ENCODE measurements at places on chromosomes 4 and X.

- no peak for DNase-seq
Observed at GRCh38 chrX:69063486-69063885, 101.8 kb downstream of the PJA1 start.

DNA sequence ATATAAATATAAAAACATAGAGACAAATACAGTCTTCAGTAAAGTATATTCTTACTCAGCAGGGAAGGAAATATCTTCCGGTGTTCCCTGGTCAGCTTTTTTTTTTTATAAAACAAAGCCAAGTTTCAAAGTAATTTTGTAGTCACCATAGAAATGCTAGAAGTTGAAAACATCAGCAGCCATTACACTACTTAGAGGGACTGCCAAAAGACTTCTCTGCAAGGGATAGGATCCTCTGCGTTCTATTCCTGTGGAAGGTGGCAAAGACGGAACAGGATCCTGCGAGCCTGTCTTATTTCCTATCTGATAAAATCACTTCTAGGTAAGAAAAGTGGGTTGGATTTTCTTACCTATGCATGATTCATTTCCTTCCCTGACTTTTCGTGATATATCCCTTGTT is 19.4 kb downstream of the CLDN22 start:
- DNase-seq = no peak

GRCh38 chr4:40840255-40840984 is 90.7 kb downstream of the NSUN7 start:
- no peak for DNase-seq

DNA sequence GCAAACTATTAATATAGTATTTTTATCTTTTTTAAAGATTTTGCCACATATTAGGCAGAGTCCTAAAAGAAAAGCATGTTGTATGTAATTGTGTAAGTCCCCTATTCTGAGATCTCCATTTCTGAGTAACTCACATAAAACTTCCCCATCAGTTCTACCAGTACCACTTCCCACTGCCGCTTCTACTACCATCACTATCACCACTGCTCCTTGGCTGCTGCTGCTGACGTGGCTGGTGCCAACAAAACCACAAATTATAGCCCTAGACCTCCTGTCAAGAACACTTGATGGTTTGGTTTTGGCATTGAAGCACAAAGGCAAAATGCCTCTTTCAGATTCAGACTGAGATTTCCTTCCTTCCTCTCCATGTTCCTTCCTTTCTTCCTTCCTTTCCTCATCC is 106.4 kb downstream of the MMRN1 start:
- DNase-seq = no peak

DNA sequence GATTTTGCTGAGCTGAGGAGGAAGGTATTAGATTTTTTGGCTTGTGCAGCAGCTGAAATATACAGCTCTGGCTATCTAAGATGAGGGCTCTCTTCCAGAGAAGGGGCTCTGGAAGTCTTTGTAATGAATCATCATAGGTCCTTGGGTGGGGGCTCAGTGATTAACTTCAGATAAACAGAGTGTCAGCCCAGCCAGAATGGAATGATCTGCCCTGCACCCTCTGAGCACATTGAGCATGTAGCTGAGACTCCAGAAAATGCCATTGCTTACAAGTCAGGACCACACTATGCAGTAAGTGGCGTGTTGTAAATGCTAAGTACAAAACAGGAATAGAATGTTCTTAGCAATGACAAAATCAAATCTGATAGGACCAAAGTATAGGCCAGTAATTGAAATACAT is 836.0 kb downstream of the PDHA2 start:
- DNase-seq = no peak

- DNase-seq = no peak
Observed at GRCh38 chr4:128737098-128737513, 72.4 kb upstream of the JADE1 start.

DNA sequence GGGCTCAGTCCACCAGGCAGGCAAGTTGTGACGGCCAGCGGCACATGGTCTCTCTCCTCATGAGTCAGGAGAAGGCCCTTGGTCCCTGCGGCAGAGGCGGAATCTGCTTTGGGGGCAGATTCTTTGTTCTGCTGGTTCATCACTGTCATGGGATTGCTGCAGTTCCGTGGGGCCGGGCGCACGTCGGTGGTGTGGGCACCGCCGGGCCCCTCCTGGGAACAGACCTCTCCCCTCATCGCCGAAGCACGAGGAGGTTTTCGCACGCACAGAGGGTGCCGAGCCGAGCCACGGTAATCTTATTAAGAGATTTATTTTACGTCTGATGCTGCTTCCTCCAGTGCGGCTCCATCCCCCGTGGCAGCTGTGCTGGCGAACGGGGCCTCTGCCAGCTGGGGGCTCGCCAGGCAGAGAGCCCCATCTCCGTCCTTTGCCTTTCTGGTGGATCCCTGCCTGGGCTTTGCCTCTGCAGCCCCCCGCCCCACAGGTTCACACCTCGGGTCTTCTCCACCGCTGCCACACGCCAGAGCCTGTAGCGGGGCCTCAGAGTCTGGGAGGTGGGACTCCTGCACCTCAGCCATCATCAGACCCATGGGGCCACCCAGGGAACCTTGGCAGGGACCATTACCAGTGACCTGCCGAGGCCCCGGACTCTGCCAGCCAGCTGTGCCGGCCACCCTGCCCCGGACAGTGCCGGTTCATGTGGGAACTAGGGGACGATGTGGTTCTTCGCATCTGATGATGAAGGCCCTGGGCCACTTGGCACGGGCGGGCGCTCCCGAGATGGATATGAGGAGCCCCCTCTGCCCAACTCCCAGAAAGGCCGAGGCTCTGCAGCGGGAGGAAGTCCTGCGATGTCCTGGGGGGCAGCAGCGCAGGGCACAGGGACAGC is 86.7 kb upstream of the NKX1-1 start:
- no peak for DNase-seq

- no peak for DNase-seq
Observed at GRCh38 chr4:184499996-184500395, 25.6 kb upstream of the IRF2 start.

DNA sequence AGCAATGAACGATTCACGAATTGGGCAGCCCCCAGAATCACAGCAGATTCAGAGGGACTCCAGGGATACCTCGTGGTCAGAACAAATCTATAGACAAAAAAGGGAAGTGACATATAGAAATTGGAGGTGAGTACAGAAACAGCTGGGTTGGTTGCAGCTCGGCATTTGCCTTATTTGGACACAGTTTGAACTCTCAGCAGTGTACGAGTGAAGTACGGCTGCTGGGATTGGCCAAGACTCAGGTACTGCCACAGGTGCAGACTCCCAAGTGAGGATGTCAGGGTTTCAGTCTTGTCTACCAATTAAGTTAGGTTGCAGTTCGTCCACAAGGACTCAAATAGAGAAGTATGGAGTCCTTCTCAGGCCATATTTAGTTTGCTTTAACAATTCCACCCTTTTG is 28.2 kb downstream of the HTT-AS start:
- DNase-seq = no peak

- DNase-seq = no peak
Observed at GRCh38 chr4:150286656-150287055, 208.4 kb downstream of the DCLK2 start.

DNA sequence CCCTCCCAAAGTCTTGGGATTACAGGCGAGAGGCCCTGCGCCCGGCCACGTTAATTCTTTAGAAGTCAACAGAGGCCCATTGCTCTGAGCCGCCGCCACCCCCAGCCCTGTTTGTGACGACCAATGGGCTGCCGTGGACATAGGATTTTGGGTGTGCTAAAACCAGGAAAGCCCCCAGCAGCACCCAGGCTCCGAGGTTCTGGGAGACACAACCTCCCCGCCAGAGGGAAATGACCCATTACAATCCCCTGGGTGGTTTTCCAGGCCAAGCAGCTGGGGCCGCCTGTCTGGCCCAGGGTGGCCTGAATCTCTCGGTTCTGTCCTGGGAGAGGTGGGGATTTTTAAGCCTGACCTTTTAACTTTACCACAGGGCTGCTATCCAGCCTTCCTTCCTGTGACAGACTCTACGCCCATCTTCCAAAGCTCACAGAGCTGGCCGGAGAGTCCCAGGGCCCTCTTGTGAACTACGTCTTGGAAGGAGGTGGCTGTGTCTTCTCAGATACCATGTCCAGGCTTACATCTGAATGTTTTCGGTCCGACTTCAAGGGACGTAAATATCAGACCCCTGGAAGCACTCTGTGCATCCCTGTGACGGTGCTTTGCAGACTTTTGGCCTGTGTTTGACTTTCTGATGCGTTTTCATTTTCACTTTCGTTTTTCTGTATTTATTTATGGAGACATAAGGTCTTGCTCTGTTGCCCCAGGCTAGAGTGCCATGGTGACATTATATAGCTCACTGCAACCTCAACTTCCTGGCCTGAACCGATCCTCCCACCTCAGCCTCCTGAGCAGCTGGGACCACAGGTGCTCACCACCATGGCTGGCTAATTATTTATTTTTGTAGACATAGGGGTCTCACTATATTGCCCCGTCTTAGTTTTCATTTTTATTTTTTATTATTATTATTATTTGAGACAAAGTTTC is 36.0 kb downstream of the P2RY8 start:
- DNase-seq = no peak

DNA sequence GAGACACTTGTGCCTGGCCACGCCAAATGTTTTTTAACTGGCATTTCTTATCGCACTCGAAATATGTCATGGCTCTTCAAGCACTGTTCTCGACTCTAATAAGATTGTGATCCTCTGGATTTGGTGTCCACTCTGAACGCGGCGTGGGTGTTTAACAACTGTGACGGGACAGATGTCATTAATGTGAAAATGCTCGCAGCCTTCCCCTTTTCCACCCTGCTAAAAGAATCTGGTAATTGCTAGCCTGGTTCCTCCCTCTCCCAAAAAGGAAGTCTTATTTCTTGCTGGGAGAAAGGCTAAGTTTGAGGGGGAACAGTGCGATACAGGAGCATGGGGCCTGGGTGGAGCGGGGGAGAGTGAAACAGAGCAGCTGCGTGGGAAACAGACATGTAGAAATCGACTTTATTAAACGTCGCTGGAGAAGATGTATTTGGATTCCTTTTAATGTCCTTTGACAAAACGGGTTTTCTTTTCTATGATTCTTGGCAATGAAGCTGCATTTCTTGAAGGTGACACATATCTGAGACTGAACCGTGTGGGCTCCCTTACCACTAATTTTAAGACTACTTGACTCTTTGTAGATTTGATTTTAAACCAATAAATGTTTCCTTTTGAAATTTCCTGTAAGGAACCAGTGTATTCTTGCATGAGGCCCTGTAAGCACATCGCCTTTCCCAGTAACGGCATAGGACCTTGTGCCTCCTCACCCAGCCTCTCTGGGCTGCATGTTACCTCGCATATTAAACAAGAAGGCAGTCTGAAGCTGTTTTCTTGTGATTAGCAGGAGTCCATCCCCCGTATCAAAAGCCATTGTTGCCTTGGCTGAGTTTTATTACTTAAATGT is 17.8 kb downstream of the TBC1D1 start:
- no peak for DNase-seq

- peak; percentile 81 for DNase-seq
Observed at GRCh38 chr4:119300101-119300978, 21.6 kb downstream of the FABP2 start.

GRCh38 chrX:22345884-22346283 is 73.2 kb downstream of the CBLL2 start:
- DNase-seq = no peak

- no peak for DNase-seq
Observed at GRCh38 chr4:25449270-25449669, 72.2 kb downstream of the ANAPC4 start.

DNA sequence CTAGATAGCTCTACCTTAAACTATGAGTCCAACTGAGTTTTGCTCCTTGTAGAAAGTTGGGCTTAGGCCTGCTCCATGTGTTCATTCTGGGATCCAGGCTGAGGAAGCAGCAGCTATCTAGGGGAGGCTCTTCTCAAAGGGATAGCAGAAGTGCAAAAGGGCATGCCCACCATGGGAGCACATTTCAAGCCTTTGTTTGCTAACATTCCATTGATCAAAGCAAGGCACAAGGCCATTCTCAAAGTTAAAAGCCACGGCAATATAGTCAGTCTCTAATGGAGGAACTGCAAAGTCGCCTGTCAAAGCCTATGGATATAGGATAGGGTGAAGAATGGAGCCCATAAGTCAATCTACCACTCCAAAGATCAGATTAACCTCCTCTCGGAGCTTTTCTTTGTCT is 488.1 kb upstream of the ARX start:
- DNase-seq = no peak

GRCh38 chr4:146462251-146462650 is 59.5 kb downstream of the SLC10A7 start:
- DNase-seq = no peak

- DNase-seq = no peak
Observed at GRCh38 chr4:180947425-180947824, 1295.8 kb upstream of the TENM3 start.

DNA sequence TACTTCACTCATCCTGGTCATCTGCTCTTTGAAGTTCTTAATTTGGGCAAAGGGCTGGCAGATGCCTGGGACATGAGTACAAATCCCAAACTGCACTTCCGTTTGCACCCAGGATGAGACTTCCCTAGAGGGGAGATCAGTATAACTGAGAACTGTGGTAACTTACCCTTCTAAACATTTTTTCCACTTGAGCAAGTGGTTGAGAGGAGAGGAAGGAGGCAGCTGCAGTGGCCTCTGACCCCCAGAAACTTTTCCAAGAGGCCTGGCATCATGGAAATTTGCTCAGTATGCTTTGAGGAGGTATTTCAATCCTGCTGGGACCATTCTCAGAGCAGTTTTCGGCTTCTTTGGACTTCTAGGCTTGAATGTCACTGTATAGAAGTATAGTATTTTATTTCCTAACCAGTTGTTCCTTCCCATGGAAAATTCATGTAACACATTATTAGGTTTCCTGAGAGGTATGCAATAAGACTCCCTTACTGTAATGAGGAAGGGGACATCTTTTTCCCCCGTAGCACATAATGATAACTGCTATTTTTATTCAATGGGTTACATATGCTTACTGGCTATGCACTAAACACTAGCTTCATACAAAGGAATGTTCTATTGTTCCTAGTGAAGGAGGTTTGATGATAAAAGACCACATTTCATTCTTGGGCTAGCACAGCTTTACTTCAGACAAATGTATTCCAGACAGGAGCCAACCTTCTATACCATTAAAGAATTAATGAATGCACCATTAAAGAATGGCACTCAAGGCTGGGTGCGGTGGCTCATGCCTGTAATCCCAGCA is 129.3 kb downstream of the SHROOM3 start:
- DNase-seq = no peak

- DNase-seq = no peak
Observed at GRCh38 chrX:110734894-110735541, 60.6 kb downstream of the CHRDL1 start.

DNA sequence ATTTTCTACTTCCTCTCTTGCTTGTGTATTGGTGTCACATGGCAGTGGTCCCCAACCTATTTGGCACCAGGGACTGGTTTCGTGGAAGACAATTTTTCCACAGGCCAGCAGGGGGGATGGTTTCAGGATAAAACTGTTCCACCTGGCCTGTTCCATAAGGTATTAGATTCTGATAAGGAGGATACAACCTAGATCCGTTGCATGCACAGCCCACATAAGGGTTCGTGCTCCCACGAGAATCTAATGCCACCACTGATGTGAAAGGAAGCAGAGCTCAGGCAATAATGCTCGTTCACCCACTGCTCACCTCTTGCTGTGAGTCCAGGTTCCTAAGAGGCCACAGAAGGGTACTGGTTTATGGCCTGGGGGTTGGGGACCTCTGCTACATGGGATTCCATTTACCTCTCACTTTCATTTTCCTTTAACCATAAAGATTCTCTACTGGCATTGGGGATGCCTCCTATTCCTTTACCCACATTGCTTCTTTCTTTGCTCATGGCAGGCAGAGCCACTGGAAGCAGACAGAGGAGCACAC is 38.1 kb downstream of the SEC31A start:
- DNase-seq = no peak
